Activated T-helper 1 cell treated with anti-CD3 and anti-CD28 coated beads, Interleukin-12 subunit alpha, Interleukin-12 subunit beta, Interleukin-2, Interleukin-4 antibody, amounts not matched to agents 30 ng/mL and 10 ng/mL and 1 ng/mL, durations not matched to agents 14 hours and 24 hours and 36 hours (primary cell): ENCODE measurements at places on chromosomes 4 and X. TPM values are rescaled to one million over a fixed set of nuclear protein-coding genes. Genes with fewer than 3 reads are reported as not detected.

The GYG2 gene
- total RNA-seq, result not detected in 2 replicates

The UGT8 gene
- total RNA-seq, result 0.07 TPM in 1 of 2 replicates, not detected in the other

GRCh38 chr4:104128031-104128849 lies 366.5 kb downstream of the CXXC4 start:
- no peak for DNase-seq

The GPR173 gene
- total RNA-seq, result not detected in 2 replicates
